ENCODE measurements at places on chromosomes 7 and 10.
A peak's percentile ranks its signal among the peaks of the same experiment; 100 is the strongest.

DNA sequence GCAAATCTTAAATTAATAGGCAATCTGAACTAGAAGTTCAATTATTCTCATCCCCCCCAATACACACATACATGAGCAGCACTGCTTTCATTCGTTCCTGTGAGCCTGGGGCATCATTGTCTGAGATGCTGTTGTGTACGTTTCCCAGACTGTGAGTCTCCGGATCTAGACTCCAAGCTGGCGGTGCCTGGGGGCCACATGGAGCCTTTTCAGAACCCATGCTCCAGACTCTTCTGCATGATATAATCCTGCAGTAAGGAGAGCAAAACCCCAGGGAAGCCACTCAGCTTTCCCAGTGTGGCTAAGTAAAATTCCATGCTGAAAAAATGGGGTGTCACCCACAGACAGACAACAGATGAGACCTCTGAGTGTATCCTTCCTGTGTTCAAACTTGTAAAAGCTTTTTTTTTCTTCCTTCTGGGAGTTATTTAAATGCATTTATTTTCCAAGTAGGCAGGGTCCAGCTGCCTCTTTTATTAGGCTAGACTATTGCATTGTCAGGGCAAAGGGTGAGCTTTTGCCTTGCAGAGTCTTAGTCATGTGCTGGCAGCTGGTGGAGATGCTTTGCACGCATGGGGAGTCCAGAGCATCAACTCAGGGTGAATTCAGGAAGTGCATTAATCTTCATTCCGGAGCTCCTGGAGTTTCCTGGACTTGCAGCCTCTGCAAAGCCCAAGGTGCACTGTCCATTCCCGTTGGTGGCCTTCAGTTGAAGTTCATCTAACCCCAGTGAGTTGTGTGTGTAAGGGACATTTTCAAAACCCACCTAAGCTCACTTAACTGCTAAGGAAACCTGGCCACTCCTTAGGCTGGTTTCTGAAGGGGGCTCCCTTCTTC, 185.7 kb upstream of the ADO start:
- DNase-seq: no peak

DNA sequence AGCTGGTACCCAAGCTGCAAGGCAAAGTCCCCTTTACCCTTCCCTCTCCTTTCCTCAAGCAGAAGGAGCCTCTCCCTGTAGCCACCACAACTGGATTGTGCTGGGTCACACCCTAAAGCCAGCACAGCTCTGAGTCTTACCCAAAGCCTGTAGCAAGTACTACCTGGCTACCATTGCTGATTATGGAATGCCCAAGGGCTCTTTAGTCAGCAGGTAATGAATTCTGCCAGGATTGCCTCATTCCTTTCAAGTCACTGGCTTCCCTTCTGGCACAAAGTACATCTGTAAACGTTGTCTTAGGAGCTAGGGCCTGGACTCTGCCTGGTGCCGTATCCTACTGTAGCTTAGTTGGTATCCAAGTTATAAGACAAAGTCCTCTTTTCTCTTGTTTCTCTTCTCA, 52.0 kb downstream of the FAS start:
- DNase-seq: no peak

GRCh38 chr10:21732067-21732772, 198.2 kb downstream of the MLLT10 start:
- peak; percentile 61 for DNase-seq

GRCh38 chr10:70744617-70745143, 40.5 kb downstream of the TBATA start:
- no peak for DNase-seq

GRCh38 chr10:14975672-14976273, 16.6 kb downstream of the MEIG1 start:
- no peak for DNase-seq

DNA sequence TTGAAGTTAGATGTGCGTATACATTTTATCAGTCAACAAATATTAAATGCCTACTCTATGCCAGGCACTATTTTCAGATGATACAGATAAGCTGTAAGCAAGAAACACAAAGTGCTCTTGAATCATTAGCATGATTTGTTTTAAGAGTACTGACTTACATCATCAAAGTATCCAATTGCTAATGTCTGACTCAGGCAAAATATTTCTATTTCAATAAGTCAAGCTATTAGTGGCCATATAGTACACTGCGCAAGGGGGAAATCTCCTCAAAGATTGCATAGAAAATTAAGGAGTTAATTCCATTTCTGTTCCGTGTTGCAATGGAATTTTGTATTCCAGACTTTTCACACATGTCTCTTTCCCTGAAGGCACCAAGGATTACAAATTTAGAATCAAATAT, 46.1 kb upstream of the DNAJC1 start:
- no peak for DNase-seq

GRCh38 chr7:144470078-144470477, 66.6 kb upstream of the NOBOX start:
- no peak for DNase-seq
